ENCODE measurements at places on chromosomes 5 and 9.

DNA sequence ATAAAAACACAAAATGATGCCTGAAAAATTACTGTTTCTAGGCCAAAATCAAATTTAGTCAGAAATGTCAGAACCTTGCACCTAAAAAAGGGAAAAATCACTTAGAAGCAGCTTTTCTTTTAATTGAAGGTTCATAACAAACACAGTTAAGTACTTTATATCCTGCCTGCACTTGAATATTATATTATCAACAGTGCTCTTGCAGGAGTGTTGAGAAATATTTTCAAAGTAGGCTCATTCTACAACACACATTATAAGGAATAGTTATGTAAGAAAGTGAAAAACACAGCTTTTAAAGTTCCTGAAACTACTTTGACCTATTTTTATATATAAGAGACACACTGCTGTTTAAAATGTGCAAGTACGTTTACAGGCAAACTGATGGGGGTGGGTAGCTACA is 8.3 kb downstream of the EDIL3 start:
- no peak for DNase-seq

- no peak for DNase-seq
Observed at GRCh38 chr5:30446456-30446855, 747.0 kb upstream of the CDH6 start.

- no peak for DNase-seq
Observed at GRCh38 chr9:93549611-93550010, 26.8 kb upstream of the PHF2 start.

DNA sequence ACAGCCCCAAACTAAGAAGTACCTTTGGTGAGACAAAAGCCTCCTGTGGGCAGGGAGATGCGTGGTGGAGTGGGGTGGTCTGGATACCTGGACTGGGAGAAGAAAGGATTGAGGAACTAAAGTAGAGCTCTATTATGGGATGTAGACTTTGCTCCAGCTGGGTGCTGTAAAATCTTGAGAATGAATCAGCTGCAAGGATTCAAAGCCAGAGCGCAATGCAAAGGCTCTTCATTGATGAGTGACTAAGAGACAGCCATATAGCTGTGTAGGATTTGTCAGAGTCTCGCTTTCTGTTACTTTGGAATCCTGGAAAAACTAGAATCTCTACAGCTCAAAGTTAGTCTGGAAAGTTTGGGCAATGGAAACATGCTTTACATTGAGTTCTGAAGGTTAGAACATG is 159.9 kb downstream of the TAF11L14 start:
- DNase-seq, result no peak

All from right renal cortex interstitium (tissue), 3 donors.